Ovary (tissue), 10 donors: ENCODE measurements at places on chromosomes 1 and 21. TPM values are rescaled to one million over a fixed set of nuclear protein-coding genes. Genes with fewer than 3 reads are reported as not detected.

The FCGR2B gene
- 0.89 TPM for total RNA-seq

The EGLN1 gene
- 36.8 TPM for total RNA-seq

The LDLRAD1 gene
- 0.48 TPM for total RNA-seq

The CACNA1S gene
- not detected for total RNA-seq

The S100A7A gene
- not detected for total RNA-seq

The HLX gene
- 6.2 TPM for total RNA-seq

The GBP7 gene
- 0.28 TPM for total RNA-seq

The GPR37L1 gene
- not detected for total RNA-seq

The SLC9C2 gene
- total RNA-seq, result 0.65 TPM

The RXRG gene
- total RNA-seq, result not detected

The HUNK gene
- total RNA-seq, result 1.00 TPM

The VASH2 gene
- total RNA-seq, result 0.83 TPM

The LHX8 gene
- not detected for total RNA-seq

The MEX3A gene
- 5.4 TPM for total RNA-seq

The GPR3 gene
- total RNA-seq, result 0.87 TPM

The HFM1 gene
- total RNA-seq, result 11.2 TPM

The KIF17 gene
- 3.2 TPM for total RNA-seq

The CD5L gene
- total RNA-seq, result not detected

The DENND2C gene
- total RNA-seq, result 2.6 TPM
